ENCODE measurements at places on chromosomes 4 and X.

- DNase-seq: peak; percentile 65
Observed at GRCh38 chr4:15912236-15912635, 26.3 kb downstream of the FGFBP1 start.

DNA sequence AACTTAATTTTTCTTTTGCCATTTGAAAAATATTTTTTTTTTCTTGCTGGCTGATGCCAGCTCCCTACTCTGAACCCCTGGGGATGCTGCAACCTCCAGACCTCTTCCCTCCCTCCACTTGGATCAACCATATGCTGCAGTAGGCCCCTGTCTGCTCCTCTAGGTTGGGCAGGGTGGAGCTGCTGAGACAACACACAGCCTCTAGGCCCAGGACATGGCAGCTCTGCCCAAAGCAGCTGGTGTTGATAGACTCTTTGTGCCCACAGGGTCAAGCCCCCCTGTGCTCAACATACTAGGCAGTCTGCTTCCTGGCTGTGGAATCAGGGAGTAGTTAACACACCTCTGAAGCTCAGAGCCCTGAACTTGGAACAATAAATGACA, 19.9 kb upstream of the CLNK start:
- DNase-seq: no peak

- DNase-seq: no peak
Observed at GRCh38 chr4:182749667-182750167, 167.5 kb downstream of the DCTD start.

GRCh38 chrX:100829730-100830129, 9.5 kb downstream of the CSTF2 start:
- DNase-seq: no peak

DNA sequence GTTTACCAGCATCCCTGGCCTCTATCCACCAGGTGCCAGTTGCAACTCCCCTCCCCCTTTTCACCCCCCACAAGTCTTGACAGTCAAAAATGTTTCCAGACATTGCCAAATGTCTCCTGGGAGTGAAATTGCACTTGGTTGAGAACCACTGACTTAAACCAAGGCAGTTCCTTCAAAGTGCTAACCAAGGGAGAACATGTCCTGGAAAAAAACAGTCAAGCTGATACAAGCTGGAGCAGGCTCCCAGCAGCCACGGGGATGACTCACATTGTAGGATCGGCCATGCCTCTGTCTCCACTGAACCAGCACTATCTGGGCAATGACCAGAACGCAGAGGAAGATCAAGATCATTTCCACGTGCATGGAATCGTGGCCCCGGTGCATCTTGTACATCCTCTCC, 11.4 kb downstream of the RNF175 start:
- peak; percentile 56 for DNase-seq

- no peak for DNase-seq
Observed at GRCh38 chr4:14596904-14597303, 405.4 kb upstream of the CPEB2 start.

DNA sequence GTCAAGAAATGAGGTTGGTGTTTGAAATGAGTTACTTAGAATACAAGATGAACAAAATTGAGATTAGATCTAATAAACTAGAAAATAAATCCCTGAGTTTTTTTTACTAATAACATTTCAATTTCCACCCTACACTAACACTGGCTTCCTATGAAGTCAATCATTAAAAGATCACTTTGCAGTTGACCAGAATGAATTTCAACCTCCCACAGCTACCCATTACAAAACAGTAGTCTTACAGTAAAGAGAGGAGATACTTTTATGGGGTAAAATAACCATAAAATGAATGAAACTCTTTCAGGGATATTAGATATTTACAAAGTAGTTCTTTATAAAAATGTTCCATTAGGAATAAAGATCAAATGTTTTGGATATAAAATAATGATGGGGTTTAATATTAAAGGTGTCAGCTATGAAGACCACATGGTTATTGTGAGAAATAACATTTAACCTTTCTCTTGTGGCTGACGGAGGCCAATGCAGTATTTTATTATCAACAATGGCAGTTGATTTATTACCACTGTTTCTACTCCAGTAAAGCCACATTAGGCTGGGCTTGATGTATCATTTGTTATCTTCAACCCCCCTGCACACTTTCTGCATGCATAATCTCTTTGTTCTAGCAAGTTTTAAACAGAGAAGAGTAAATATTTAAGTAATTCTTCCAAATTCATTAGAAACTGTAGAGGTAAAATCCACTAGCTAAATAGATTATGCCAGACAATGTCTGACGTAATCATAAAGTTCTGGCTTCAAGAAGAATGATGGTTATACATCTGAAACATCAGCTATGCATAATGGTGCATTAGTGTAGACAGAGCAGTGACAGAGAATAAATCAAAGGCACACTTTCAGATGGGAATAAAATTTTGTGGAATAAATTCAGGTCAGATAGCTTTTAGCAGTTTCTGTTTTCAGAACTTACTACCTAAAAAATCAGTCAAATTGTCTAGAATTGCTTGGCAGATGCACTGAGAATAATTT, 516.6 kb downstream of the PCDH18 start:
- no peak for DNase-seq

DNA sequence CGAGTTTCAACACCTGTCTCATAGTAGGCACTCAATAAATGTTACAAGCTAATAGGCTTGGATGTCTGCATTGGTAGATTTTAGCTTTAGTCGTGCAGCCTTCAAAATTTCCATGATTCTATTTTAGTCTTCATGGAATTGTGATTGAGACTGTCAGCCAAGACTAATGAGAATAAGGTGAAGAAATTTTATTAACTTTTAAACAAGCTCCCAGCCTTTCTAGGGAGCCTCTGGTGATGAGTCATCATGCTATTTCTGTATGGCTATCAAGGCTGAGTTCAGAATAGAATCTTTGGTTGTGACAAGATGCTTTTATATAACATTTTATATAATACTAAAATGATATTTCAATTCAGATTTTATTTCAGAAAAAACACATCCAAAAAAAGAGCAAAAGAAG, 685.8 kb downstream of the GABRG1 start:
- no peak for DNase-seq

DNA sequence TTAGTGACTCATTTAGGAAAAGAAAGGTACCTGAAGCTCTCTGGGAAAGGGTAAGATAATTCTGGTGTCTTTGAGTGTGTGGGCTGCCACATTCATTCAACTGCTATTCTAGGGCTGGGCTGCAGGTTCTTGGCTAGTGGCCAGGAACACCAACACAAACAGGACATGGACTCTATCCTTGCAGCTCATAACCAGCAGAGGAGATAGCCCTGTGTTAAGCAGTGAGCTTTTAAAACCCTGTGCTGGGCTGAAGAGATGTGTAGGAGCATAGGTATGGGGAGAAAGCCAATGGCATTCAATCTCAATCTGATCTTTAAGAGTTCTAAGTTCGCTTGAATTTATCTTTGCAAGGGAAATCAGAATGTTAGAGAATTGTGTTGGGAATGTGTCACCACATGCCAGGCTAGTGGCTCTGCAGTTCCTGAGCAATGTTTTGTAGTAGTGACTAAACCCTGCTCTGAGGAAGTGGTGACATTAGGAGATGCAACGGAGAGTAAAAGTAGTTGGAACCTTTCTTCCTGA, 39.2 kb downstream of the SGMS2 start:
- peak; percentile 79 for DNase-seq

DNA sequence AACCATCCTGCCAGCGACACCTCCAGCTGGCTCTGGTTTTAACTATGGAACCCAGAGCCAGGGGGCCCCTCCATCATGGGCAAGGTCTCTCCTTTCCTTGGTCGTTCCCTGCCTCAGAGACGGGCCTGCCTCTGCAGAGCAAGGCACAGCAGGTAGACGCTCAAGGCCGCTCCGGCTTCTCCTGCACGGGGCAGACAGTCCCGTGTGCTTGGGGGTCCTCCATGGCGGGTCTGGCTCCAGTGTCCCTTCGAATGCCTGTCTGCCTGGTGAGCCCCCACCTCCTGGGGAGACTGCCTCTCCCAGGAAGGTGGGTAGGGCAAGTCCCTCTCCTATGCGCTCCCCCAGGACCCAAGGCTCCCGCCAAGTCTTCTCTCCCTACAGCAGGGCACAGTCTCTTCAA, 71.5 kb downstream of the ACOX3 start:
- no peak for DNase-seq

DNA sequence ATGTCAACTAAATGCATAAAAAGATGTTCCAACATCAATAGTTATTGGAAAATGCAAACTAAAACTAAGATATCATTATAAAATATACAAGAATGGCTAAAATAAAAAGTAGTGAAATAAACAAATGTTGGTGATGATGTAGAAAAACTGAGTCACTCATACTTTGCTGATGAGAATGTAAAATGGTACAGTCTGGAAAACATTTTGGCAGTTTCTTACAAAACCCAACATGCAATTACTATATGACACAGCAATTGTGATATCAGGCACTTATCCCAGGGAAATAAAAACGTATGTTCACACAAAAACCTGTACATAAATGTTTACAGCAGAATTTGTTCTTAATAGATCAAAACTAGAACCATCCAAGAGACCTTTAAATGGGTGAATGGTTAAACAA, 182.6 kb downstream of the RTL9 start:
- no peak for DNase-seq

- DNase-seq: peak; percentile 24
Observed at GRCh38 chrX:139738581-139738980, 30.6 kb upstream of the MCF2 start.

DNA sequence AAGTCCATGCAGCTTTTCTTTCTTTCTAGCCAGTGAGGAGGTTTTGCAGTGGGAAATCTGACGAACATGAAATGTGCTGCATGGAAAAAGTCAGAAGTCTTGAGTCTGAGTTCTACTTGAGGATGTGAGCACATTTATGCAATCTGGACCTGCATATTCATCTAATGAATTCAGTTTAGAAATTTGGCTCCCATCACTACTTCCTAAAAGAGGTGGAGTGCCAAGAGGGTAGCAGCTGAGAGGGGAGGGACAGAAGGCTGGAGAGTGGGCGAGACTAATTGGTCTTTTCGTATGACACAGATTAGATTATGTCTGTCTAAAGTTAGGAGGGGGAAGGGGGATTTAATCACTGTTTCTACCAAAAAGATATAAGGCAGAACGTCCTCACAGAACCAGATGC, 535.9 kb downstream of the IQCM start:
- DNase-seq: no peak

DNA sequence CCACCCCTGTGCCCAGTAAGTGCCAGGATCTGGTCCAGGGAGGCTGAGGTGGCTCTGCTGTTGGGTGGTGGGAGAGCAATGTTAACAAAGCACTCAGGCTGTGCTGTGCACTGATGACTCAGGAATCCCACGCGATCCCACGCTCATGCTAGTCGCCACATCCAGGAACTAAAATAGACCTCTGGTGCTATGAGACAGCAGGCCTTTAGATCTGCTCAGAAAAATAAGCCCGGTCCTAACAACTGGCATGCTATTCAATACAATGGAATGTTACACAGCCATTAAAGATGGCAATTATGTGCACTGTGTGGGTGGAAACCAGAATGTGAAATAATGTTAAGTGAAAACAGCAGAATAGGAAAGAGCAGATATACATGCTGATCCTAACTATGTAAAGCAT, 26.0 kb downstream of the ARL13A start:
- peak; percentile 74 for DNase-seq

- no peak for DNase-seq
Observed at GRCh38 chr4:89173336-89174090, 62.2 kb downstream of the TIGD2 start.

DNA sequence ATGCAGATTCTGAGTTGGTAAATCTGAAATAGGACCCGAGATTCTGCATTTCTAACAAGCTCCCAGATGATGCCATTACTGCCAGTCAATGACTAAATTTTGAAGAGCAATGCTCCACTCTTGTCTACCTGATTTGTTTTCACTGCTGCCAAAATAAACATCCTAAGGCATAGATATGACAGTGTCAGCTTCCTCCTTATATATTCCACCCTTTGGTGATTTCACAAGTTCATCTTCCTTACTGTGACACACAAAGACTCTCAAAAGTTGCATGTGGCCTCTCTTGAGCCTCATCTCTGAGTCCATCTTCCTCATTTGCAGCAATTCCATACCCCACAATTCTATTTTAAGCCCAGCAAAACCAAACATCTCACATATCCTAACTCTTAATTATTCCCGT, 110.9 kb downstream of the FBXW7 start:
- no peak for DNase-seq

- DNase-seq: peak; percentile 6
Observed at GRCh38 chrX:119981286-119982070, 37.9 kb upstream of the NKAP start.

GRCh38 chr4:102007959-102008425, 217.5 kb downstream of the BANK1 start:
- no peak for DNase-seq

- no peak for DNase-seq
Observed at GRCh38 chr4:112201915-112202505, 29.6 kb upstream of the AP1AR start.

GRCh38 chrX:111608724-111609123, 72.2 kb upstream of the ALG13 start:
- no peak for DNase-seq

- DNase-seq: no peak
Observed at GRCh38 chrX:130211415-130212186, 39.8 kb downstream of the RAB33A start.

- peak; percentile 60 for DNase-seq
Observed at GRCh38 chrX:9141496-9141895, 107.6 kb upstream of the FAM9B start.

- DNase-seq: no peak
Observed at GRCh38 chr4:184510401-184510800, 36.1 kb upstream of the IRF2 start.

- no peak for DNase-seq
Observed at GRCh38 chr4:38154681-38155588, 194.7 kb downstream of the PTTG2 start.

GRCh38 chr4:38688676-38689355, 24.8 kb downstream of the KLF3 start:
- DNase-seq: peak; percentile 63

GRCh38 chr4:148452970-148453369, 10.8 kb upstream of the NR3C2 start:
- DNase-seq: no peak

- peak; percentile 3 for DNase-seq
Observed at GRCh38 chrX:47078129-47079043, at the start of gene RGN. Gene RGN (plus strand): TSS chrX:47078443. CDS start chrX:47081145, 2,702 bp downstream.

- DNase-seq: no peak
Observed at GRCh38 chr4:823761-824460, 2.0 kb downstream of the CPLX1 start.

- DNase-seq: no peak
Observed at GRCh38 chr4:52943677-52944076, 81.6 kb downstream of the RASL11B start.

DNA sequence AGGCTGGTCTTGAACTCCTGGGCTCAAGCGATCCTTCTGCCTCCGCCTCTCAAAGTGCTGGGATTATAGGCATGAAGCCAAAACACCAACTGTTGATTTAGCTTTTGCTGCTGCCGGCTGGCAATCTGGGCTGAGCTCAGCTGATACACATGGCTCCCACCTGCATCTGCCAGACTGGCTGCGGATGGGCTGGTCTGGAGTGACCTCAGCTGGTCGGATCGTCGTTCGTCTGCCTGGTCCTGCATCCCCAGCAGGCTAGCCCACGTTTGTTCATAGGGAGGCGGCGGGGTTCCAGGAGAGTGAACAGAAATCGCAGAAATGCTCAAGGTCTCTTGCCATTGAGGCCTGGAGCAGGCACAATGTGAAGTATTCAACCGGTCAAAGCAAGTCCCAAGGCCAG, 74.4 kb upstream of the DDX3X start:
- no peak for DNase-seq
